ENCODE measurements at places on chromosomes 2 and 18. TPM values are rescaled to one million over a fixed set of nuclear protein-coding genes. Genes with fewer than 3 reads are reported as not detected.

- no peaks in the 10 kb centered on the region for H3K4me1 ChIP-seq
- no peak overlapping the region for H3K4me3 ChIP-seq
- no peak for DNase-seq
- no peaks in the 10 kb centered on the region for H3K36me3 ChIP-seq
Measured at GRCh38 chr2:88139203-88139702, 11.4 kb upstream of the FABP1 start.

DNA sequence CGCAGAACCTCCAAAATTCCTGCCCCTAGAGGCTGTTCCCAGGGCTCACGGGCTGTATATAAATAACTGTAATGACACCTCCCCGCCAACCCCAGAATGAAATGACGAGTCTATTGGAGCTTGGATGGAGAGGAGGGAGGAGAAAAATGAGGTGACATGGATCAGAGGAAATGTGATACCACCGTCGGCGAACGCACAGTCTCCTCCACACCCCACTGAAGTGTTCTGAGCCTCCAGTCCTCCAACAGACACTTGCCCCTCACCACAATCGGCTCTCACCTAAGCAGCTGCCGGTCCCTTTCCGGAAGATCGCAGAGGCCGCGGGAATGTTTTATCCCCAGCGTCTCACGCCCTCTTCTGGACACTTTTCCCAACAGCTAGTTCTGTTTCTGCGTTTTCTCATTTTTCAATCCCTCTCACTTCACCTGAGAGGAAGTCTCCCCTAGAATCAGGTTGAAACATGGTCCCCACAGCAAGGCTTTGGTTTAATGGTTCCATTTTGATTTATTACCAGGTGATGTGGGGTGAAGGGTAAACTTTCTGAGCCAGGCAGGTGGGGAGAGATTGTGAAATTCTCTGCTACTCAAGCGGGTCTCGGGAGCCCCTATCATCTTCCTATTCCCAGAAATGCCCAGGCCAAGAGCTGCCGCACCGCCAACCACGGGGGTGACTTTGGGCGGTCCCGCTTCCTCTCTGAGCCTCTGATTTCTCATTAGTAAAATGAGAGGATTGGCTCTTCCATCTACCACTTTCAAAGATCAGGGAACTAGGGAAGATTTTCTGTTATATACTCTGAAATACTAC is 9.1 kb upstream of the MYO5B start:
- H3K27me3 ChIP-seq = no peaks in the 10 kb centered on the region
- H3K36me3 ChIP-seq = no peaks in the 10 kb centered on the region
- no peak for DNase-seq
- no peaks in the 10 kb centered on the region for H3K4me1 ChIP-seq
- H3K4me3 ChIP-seq = no peak overlapping the region

DNA sequence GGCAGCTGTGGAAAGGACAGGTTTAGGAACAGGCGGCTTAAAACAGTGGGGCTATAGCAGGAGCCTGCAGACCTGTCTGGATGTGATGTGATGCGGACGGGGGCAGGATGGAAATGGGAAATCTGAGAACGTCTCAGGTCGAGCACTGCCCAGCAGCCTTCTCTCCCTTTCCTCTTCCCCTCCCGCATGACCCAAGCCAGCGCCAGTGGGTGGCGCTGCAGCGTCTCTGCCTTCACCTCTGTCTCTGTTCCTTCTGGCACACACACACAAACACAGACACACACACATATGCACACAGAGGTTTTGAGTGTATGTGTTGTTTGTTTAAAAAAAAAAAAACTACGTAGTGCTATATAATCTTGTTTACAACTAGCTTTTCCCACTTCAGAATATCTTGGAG is 82.0 kb upstream of the SLC66A3 start:
- H3K4me3 ChIP-seq = no peak overlapping the region
- DNase-seq = no peak
- no peaks in the 10 kb centered on the region for H3K4me1 ChIP-seq

- no peak overlapping the region for H3K27ac ChIP-seq
- H3K4me1 ChIP-seq = no peaks in the 10 kb centered on the region
Measured at GRCh38 chr2:32666704-32667103, 38.9 kb downstream of the TTC27 start.

GRCh38 chr18:74796841-74797576 is 199.3 kb downstream of the ZNF407 start:
- H3K36me3 ChIP-seq = no peaks in the 10 kb centered on the region
- H3K4me1 ChIP-seq = no peaks in the 10 kb centered on the region
- no peaks in the 10 kb centered on the region for H3K27me3 ChIP-seq
- no peak overlapping the region for H3K4me3 ChIP-seq
- no peak overlapping the region for H3K27ac ChIP-seq
- DNase-seq = no peak

DNA sequence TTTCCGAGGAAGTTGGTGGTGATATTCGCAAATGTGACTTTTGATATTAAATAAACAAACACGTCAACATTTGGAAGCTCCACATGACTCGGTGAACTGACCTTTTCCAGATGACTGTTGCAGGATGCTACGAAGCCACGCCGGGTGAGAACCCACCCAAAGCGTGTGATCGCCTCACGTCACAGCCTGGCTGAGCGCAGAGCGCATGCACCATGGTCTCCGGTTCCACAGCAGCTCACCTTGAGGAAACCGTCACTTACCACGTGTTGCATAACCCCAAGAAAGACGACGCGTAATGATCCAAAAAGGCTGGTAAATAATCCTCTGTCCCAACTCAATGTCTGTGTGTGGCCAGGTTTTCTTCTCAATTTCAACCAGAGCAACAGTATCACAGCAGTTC is 64.5 kb upstream of the CTDP1 start:
- no peaks in the 10 kb centered on the region for H3K36me3 ChIP-seq
- no peak overlapping the region for H3K4me3 ChIP-seq
- no peak for DNase-seq
- no peaks in the 10 kb centered on the region for H3K27me3 ChIP-seq
- no peak overlapping the region for H3K27ac ChIP-seq
- no peaks in the 10 kb centered on the region for H3K4me1 ChIP-seq

SNORC gene
- total RNA-seq = 3.6 TPM

ARHGEF4 gene
- total RNA-seq = 2.7 TPM

ALPP gene
- 0.24 TPM for total RNA-seq

NXPH2 gene
- not detected for total RNA-seq
